ENCODE measurements at places on chromosomes 11 and 22.
A peak's percentile ranks its signal among the peaks of the same experiment; 100 is the strongest.

GRCh38 chr22:10778296-10778814 is 4749.6 kb upstream of the OR11H1 start:
- DNase-seq, result no peak

GRCh38 chr22:48979482-48979881 is 848.2 kb downstream of the BRD1 start:
- DNase-seq, result no peak

GRCh38 chr11:31969359-31969702 is 121.5 kb upstream of the RCN1 start:
- no peak for DNase-seq

DNA sequence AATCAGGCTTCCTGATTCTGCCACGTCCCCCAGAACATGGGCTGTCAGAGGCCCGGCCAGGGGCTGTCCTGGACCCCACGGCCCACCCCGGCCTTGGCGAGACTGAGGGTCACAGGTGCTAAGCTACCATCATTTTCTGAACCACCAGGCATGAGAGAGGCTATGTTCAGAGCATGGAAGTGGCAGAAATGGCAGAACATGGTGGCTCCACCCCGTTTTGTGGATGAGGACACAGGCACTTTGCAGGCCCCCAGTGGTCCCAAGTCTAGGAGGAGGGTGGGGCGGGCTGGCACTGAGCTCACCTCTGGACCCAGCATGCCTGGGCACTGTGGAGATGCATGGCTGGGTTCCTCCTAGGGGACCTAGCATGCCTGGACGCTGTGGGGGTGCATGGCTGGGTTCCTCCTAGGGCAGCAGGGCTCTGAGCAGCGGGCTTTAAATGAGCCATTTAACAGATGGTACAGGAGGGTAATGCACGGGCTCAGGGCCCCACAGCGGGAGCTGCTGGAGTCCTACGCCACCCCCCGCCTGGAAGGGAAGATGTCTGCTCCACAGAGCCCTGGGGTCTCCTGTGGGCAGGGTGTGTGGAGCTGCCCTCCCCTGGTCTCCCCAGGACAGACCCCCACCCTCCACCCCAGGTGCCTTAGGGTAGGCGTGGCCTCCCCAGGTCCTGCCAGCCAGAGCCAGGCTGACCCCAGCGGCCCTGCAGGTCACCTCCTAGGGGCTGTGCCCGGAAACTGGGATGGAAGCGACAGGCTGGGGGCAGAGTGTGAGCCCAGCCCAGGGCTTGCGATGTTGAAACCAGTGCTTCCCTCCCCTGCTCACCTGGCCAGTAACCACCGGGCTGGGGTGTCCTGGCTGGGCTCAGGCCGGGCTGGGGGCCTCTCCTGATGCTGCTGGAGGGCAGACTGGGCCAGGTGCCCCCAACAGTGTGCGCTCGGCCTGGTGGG is 6.1 kb upstream of the MUC5AC start:
- no peak for DNase-seq

GRCh38 chr11:59480359-59480758 is 7.2 kb downstream of the OR4D10 start:
- DNase-seq, result no peak

GRCh38 chr11:71302911-71303310 is 50.5 kb upstream of the SHANK2 start:
- no peak for DNase-seq

DNA sequence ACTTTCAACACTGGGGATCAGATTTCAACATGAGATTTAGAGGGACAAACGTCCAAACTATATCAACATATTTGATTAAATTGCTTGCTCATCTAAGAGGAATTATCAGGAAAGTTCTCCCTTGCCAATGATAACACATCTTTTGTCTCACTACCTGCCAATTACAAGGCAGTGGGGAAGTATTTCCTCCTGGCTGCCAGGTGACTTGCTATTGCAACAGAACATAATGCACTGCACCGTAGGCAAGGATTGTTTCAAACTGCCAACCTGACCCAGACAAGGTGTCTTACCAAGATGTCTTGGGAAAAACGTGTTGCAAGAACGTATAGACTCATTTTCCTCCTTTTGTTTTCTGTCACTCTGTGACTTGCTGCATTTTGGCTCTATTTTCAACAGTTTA is 711.6 kb downstream of the METTL15 start:
- no peak for DNase-seq

DNA sequence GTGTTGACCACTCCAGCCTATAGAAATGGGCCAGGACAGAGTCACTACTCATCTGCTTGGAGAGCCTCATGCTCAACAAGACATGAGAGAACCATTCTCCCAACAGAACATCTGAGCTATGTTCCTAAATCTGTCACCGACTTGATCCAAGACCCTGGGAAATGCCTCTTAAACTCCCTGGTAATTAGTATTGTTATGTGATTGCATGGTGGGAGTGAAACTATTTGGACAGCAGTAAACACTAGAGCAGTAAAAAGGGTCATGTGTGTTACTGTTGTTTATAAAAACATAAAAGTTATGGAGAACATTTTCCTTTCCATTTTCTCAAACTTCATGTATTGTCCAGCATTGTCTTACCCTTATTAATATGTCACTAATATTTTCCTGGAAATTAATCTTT is 369.8 kb upstream of the FAT3 start:
- no peak for DNase-seq

GRCh38 chr22:21657360-21658032 is 8.3 kb upstream of the PPIL2 start:
- peak; percentile 88 for DNase-seq

- DNase-seq, result no peak
These were observed 3.3 kb upstream of the JAML start for GRCh38 chr11:118227865-118228785.

All from NCI-H1930 (cell line).